CD4-positive, alpha-beta T cell treated with Interleukin-6 for 4 hours (primary cell): ENCODE measurements at places on chromosomes 5 and 9.

DNA sequence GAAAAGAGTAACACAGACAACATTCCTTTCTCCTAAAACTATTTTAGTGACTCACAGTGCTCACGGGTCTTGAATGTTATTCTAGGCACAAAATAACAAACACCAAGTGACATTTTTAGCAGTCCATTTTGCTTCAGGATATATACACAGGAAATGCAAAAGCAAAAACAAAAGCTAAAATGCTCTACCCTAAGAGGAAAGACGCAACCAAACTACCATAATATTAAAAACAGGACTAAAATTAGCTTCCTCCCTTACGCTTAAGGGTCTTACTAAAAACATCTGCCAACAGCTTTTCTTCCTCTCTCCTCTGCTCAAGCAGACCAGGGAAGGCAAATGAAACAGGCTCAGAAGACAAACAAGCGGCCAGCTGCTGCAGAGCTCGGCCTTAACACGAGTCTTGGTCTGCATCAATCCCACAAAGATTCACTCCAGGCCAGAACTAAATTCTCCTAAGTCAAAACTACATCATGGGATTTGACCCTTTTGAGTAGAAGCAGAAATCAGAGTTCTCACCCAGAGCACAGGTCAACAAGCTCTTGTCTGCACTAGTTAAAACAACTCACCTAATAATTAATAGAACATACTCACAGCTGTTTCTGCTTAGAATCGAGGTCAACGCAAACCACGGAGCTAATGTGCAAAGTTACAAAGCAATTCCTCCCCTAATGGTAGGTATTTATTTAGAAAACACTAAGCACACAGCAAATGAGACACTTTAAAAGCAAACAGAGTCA, 62.3 kb downstream of the RAPGEF1 start:
- no peak for DNase-seq

DNA sequence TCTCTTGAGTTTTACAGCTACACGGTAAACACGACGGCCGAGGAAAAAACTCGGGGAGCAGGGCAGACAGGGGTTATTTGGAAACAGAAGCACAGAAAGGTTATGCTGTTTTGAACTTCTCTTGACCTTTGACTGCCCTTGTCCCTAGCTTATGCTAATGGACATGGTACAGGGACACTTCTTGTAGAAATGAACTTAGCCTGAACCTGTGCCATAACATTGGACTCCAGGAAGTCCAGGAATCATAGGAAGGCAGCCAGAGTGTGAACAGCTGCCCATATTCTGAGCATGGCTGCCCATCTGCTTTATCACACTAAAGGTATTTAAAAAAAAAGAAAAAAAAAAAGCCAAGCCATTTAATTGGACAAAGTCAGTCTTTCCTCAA, 46.1 kb downstream of the NR6A1 start:
- DNase-seq = no peak

- DNase-seq = no peak
These were observed 48.9 kb upstream of the SPIN1 start for GRCh38 chr9:88339317-88339716.

GRCh38 chr5:29054282-29054681, 2015.9 kb upstream of the CDH9 start:
- no peak for DNase-seq
